ENCODE measurements at places on chromosomes 6 and 20.

- no peak for DNase-seq
Observed at GRCh38 chr6:34816635-34817301, 24.9 kb downstream of the BLTP3A start.

- no peak for DNase-seq
Observed at GRCh38 chr6:64949257-64949656, 757.8 kb downstream of the EYS start.

GRCh38 chr6:44636561-44637248 is 249.2 kb downstream of the CDC5L start:
- no peak for DNase-seq

- no peak for DNase-seq
Observed at GRCh38 chr20:36820928-36821327, 47.4 kb upstream of the DSN1 start.

DNA sequence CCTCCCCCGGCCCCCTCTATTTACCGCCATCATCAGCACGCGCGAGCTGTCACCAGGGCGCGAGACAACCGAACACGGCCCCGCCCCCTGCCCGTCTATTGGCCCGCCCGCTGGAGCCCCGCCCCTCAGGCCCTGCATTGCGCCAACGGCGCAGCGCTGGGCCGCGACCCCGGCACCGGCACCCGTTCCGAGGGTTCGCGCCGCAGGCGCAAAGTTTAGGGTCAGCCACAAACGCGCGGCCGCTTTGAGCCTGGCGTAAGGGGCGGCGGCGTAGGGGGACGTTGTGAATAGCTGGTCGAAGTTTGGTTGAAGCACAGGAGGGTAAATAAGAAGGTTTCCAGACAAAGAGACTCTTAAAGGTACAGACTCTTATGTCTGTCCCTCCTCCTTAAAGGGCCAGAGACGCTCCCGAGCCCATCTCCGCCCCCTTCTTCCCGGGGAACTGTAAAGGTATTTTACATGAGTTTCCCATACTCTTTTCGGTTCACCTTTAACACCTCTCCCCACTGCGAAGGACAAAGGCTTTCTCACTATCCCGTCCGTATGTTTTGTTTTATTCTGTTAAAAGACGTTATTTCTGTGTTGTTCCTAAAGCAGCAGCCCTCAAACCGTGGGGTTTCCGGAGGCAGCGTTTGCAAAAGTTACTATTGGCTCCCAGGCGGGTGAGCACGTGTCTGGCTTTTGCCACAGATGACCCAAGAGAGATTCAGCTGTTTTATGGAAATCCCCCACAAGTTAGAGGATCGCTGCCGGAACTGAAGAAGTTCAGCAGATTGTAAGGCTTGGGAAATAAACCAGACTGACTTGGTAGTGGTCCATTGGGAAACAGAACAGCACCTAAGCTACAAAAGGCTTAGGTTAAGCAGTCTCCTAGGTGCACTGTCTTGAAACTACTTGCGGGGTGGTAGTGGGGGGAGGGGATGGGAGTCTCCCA is at the start of gene USP49:
USP49 (minus strand) TSS at position 76 of the 934 bp plus-strand sequence. CDS start 88,392 bp downstream, outside the sequence.
- DNase-seq = peak; percentile 95

- DNase-seq = no peak
Observed at GRCh38 chr6:167005350-167006159, 6.4 kb downstream of the CEP43 start.

- DNase-seq = no peak
Observed at GRCh38 chr6:71675386-71675785, 211.0 kb upstream of the RIMS1 start.

- DNase-seq = no peak
Observed at GRCh38 chr20:51036827-51037531, 14.1 kb upstream of the KCNG1 start.

- DNase-seq = no peak
Observed at GRCh38 chr20:47019121-47019824, 124.6 kb downstream of the EYA2 start.

GRCh38 chr20:57559658-57560553 is 1.0 kb upstream of the PCK1 start:
- no peak for DNase-seq

DNA sequence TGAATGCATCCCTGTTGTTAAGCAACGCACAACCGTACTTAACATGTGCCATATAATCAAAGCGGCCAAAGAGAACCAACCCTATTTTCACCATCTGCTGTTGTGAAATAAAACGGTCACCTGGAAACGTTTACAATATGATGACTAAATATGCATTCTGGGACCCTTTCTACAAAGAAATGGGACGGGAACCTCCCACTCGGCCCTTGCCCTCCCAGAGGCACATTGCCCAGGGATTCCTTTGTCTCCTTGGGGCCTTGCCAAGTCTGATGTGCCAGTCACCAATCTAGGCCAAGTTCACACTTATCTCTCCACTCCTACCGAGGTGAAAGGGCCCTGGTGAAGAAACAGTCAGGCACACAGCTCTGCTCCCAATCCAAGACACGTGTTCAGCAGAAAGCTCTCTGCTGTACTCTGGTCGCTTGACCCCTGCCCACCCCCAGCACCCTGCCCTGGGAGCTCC is 427.4 kb upstream of the JARID2 start:
- DNase-seq = no peak

DNA sequence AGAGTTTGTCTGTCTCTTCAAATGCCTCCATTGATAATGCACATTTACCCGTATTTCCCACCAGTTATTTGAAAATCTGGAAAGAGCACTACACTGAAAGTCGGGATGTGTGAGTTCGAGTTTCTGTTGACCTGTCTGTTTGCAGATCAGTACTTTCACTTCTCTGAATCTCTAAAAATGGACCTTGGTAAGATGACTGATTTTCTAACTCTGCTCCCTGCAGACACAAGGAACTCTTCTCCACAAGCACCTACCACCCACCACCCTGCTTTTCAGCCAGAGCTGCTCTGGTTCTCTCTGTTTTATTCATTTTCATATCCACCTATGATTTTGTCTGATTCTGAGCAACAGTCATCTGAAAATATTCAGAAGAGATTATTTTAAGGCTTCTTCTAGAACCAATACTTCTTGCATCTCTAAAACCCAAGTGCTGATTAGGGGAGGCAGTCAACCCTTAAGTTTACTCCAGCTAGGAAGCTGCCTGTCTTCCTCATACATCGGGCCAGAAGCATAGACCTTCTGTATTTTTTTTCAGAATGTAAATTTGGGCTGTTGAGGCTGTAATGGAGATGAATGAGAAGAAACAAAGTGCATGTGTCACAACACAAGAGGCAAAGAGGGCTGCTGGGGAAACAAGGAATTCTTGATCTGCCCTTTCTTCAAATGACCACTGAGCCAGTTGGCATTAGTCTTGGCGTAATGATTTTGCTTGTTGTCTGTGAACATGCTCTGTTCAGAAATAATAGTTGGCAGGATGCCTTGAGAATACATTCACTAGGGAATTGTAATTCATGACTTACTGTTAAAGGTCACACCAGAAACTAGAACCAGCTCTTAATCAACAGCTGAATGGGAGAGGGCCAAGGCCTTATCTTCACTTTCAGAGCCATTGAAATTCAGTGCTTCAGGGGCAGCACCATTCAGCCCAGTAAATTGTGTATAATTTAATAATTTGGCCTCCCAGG is 85.4 kb upstream of the MYLIP start:
- DNase-seq = no peak

DNA sequence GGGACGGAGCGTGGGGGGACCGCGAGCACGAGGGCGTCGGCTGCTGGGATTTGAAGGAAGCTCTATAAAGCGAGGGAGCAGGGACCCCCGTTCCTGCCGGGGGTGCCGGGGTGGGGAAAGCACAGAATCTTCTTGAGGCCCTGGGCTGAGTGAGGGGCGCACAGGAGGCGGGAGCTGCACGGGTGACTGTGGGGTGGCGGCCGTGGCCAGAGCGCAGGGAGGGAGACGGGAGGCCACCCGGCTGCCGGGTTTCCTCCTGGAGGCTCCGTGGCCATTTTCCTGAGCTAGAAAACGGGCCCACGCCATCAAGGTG is 385.1 kb downstream of the SMOC2 start:
- no peak for DNase-seq

DNA sequence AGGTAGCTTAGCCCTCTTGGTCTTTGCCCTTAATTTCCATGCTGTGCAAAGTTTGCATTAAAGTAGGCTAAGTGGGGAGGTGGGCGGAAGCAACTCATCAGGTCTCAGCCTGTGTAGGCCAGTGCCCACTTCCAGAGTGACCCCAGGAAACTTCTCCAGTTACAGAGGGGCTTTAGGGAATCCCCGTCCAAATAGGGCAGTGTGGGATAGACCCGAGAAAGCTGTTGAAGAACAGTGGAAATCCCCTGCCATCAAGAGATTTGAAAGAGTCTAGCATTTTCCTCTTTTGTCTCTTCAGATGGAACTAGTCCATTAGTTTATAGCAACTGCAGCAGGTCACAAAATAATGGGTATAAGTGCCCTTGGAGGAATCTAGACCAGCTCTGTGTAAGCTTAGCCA is 20.2 kb downstream of the SF3B5 start:
- DNase-seq = no peak

DNA sequence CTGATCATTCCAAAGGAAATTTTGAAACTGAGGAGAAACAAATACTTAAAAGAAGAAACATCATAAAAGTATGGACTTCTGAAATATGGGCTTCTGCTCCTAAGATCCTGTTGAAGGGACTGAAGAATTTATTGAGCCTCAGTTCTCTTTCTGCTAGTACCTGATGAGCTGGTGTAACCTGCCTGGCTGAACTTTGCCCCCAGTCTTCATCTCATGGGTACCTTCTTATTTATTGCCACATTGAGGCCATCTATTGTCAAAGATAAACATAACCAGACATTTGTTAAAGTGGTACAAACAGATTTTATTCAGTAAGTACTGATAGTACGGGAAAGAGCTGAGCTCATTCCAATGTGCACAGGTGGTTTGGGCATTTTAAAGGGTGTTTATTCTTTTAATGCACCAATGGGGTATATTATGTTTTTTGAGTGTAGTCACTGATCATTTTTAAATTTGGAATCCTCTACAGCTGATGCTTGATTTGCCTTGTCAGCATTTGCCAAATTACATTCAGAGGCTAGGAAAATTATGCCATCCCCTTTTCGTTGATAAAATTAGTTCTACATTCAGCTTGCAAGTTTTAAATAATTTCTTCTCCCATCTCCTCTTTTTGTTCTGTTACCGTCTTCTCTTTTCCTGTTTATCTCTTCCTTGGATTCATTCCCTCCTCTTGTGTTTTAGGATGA is 118.2 kb downstream of the PRIM2 start:
- DNase-seq = no peak

GRCh38 chr20:46974669-46975434 is 80.2 kb downstream of the EYA2 start:
- no peak for DNase-seq

- DNase-seq = no peak
Observed at GRCh38 chr6:101597693-101598092, 204.2 kb downstream of the GRIK2 start.

DNA sequence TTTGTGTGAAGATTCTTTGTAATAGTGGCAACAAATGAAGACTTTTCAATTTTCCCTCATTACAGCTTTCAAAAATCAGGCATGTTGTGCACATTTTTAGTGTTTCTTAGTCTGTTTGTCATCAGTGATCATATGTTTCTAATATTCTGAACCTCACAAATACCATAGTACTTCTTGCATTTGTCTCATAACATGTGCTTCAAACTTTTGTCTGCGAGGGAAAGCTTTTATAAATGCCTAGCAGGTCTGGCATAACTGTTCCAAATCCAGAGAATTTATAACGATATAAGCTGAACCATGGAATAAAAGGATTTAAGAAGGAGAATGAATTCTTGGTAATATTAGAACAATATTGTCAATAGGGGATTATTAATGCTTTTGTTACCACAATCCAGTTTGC is 670.2 kb downstream of the RFPL4B start:
- no peak for DNase-seq

DNA sequence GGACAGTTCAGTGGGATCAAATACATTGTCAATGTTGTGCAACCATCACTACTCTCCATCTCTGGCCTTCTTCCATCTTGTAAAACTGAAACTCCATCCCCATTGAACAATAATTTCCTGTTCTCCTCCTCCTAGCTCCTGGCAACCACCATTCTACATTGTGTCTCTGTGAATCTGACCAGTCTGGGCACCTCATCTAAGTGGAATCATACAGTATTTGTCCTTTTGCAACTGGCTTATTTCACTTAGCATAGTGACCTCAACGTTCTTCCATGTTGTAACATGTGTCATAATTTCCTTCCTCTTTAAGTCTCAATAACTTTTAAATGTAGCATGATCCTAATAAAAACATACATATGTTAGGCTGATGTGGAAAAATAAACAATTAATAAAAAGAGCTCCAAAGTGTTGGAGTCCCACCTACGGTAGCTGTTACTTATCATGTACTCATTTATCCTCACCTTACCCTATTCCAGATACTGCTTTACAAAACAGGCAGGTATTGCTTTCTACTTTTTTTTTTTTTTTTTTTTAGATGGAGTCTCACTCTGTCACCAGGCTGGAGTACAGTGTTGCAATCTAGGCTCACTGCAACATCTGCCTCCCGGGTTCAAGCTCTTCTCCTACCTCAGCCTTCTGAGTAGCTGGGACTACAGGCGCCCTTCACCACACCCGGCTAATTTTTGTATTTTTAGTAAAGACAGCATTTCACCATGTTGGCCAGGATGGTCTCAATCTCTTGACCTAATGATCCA is 91.9 kb downstream of the TNFAIP3 start:
- DNase-seq = no peak

DNA sequence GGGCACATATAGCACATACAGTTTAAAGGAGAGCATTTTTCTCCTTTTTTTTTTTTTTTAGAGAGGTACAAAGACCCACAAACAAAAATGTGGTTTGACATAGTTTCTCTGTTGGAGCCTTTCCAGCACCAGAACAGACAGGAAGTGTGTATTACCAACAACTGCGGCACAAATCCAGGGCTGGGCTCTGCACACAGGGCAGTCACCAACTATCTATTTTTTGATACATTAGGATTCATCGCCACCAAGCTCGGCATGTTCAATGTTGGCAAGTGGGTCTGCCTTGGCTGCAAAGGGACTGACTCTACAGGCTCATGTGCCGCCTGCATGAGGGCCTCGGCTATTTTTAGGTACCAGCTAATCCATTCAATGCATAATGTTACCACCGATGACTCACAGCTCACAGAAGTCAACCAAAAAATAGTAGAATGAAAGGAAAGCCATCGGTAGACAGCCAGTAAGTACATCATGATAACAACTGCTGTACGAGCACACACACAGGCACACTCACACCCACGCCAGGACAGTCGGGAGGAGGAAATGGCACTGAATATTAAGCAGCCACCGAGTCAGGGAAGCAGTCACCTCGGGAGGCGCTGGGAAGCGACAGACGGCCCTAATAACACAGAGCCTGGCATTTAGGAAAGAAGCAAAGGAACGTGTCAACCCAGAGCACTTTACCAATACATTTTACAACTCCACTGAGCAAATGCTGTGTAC is 81.6 kb downstream of the GMPR start:
- peak; percentile 61 for DNase-seq

DNA sequence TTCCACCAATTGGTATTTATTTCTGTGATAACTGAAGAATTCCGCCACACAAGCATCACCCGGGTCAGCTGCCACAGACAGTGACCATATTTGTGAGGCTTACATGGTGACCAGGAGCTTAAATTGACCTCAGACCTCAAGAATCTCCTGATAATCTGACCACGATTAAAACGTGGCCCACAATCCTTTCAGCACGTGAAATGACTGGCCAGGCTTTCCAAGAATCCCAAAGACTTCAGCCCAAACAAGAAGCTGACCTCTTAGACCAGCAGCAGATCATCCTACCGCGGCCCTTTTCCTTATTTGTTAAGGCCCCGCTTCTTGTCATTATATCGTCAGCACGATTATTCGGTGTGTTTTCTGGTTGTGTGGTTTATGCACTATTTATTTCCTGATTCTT is 45.6 kb upstream of the CD93 start:
- no peak for DNase-seq

Measured in DND-41 (cell line).